ENCODE measurements at places on chromosomes 11 and 22.
A peak's percentile ranks its signal among the peaks of the same experiment; 100 is the strongest.

GRCh38 chr11:46159680-46160079 lies 38.4 kb upstream of the PHF21A start:
- no peak for DNase-seq

DNA sequence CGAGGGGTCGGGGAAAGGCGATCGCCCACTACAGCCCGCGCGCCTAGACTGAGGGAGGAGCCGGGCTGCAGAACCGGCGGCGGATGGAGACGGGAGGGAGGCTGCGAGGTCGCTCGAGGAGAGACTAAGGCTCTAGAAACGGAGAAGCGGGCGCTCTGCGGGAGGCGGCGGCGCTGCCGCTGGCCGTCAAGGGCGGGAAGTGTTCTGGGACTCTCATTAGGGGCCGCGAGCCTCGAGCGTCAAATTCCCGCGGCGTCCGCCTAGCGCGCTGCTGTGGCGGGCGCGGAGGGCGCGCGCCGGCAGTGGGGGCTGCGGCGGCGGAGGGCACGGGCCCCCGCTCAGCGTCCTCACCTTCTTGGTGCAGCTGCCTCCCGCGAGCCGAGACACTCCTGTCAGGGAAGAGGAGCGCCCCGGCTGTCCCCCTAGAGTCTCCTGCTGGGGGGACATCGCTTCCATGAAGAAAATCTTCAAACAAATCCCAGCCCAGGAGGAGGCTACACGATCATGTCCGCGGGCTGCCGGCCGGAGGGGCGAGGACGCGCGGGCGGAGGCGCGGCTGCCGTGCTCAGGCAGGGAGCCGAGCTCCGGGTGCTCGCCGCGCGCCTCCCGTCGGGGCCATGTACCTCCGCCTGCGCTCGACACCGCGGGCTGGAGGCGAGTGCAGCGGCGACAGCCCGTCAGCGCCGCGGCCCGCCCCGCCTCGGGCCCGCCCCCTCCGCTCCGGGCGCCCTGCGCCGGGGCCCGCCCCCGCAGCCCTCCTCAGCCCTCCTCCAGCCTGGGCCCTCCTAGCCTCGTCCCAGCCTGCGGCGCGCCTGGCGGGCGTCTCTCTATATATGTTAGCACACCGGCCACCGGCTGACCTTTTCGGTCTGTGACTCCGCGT lies at the start of gene ARHGAP20:
Gene ARHGAP20 (minus strand): TSS at position 662 of the 883 bp plus-strand sequence. CDS start 206 bp downstream, at position 456.
- peak; percentile 76 for DNase-seq

- DNase-seq = no peak
Measured at GRCh38 chr22:46573781-46574437, 36.5 kb upstream of the CELSR1 start.

- no peak for DNase-seq
Measured at GRCh38 chr11:34331329-34331728, 26.5 kb downstream of the ABTB2 start.

- no peak for DNase-seq
Measured at GRCh38 chr22:40472051-40472450, 101.7 kb downstream of the SGSM3 start.

- DNase-seq = no peak
Measured at GRCh38 chr11:72947229-72947628, 133.0 kb downstream of the ATG16L2 start.

GRCh38 chr11:86292912-86293616 lies 9.0 kb upstream of the HIKESHI start:
- peak; percentile 43 for DNase-seq

GRCh38 chr11:73178681-73179080 lies 36.6 kb upstream of the FCHSD2 start:
- DNase-seq = no peak

DNA sequence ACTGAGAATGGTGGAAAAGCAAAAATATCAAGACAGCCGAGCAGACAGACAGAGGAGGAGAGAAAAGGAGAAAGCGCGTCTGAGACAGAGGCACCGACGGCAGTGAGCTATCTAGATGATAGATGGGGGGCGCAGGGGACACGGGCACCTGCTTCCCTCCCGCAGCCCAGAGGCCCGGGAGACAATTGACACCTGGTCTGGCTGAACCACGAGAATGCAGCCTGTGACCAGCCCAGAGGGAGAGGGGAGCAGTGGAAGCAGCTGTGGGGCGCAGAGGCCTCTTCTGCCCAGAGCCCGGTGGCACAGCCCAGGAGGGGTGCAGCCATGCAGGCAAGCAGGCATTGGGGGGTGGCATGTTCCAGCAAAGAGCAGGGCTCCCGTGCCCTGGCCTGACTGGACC lies 48.2 kb downstream of the ELFN2 start:
- no peak for DNase-seq

- DNase-seq = no peak
Measured at GRCh38 chr11:48384670-48385069, 18.4 kb upstream of the OR4C5 start.

- no peak for DNase-seq
Measured at GRCh38 chr11:40716344-40717130, 742.9 kb downstream of the LRRC4C start.

DNA sequence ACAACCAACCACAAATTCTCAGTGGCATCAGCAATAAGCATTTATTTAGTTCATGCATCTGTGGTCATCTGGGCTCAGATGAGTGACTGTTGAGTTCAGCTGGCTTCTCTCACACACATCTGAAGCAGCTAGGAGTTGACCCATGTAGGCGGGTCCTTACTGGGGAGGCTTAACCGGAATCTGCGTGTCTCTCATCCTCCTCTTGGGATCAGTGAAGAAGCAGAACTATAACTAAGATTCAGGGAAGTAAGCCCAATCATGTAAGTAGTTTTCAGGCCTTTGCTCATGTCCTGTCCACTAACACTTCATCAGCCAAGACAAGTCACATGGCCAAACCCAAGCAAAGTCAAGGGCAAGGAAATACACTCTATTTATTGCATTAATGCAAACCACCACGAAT lies 236.2 kb downstream of the C11orf87 start:
- no peak for DNase-seq

Data from GM10248 (cell line).